CD4-positive, alpha-beta T cell treated with Interleukin-15 for 1 hour (primary cell): ENCODE measurements at places on chromosomes 3 and 15.

DNA sequence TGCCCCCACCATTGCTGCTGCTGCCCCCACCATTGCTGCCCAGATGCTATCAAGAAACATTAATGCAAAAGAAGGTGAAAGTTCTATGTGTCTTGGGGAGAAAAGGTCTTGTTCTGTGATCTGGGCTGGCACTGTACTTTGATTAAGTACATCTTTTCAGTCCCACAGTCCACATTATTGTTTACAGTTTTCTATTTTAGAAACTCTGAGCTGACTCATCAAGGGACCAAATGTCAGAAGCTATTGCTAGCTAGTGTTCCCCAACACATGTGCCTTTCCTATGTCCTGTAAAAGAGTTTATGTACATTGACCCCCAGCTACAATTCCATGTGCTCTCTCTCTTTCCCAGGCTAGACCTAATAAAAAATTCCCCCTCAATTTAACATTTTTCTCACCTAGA, 264.7 kb upstream of the NECTIN3 start:
- DNase-seq, result no peak

- no peak for DNase-seq
Measured at GRCh38 chr3:64919934-64920333, 232.1 kb upstream of the ADAMTS9 start.

DNA sequence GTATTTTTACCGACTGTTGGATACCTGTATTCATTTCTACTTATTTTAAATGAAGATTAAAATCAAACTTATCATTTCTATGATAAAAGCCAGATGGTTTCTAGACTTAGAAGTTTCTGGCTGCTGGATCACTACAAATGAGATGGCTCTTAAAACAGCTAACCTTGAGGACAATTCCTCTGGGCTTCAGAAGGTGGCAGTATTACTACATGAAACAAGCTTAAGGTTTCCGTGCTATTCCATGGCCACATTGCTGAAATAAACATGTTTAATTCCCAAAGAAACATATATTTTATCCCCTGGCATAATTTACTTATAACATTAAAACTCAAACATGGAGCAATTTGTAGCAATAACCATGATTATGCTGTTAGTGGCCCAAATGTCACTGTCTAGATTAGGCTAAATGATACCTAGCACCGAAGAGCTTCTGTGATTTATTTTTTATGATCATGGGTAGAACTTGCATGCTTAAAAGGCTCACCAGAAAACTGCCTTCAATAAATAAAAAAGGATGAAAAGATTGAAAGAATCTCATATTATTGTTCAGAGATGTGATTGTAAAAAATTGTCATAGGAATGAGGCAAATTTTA, 204.0 kb upstream of the NANOGP8 start:
- DNase-seq, result no peak

DNA sequence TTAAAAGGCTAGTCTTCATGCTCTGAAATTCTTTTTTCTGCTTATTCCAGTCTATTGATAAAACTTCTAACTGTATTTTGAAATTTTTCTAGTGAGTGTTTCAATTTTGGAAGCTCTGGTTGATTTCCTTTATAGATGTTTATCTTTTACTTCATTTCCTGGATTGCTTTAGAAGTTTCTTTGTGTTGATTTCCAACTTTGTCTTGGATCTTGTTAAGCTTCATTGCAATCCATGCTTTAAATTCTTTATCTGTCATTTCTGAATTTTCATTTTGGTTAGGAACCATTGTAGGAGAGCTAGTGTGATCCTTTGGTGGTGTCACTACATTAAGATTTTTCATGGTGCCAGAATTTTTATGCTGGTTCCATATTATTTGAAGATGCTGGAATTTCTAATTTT, 105.2 kb upstream of the DCBLD2 start:
- DNase-seq, result no peak

GRCh38 chr3:187006864-187007630, 76.7 kb downstream of the ST6GAL1 start:
- no peak for DNase-seq
